Daoy (cell line): ENCODE measurements at places on chromosomes 3 and 15. TPM values are rescaled to one million over a fixed set of nuclear protein-coding genes. Genes with fewer than 3 reads are reported as not detected.

Gene ICE2
- 14.4 and 20.2 TPM in 2 replicates for total RNA-seq

Gene NDN
- 139 and 158 TPM in 2 replicates for total RNA-seq

Gene CHRD
- 0.11 and 1.6 TPM in 2 replicates for total RNA-seq

Gene RBMS3
- 11.0 and 23.2 TPM in 2 replicates for total RNA-seq

Gene MYL3
- total RNA-seq, result not detected in 2 replicates
